Germinal center (tissue), 1 donor: ENCODE measurements at places on chromosomes 4 and X.

DNA sequence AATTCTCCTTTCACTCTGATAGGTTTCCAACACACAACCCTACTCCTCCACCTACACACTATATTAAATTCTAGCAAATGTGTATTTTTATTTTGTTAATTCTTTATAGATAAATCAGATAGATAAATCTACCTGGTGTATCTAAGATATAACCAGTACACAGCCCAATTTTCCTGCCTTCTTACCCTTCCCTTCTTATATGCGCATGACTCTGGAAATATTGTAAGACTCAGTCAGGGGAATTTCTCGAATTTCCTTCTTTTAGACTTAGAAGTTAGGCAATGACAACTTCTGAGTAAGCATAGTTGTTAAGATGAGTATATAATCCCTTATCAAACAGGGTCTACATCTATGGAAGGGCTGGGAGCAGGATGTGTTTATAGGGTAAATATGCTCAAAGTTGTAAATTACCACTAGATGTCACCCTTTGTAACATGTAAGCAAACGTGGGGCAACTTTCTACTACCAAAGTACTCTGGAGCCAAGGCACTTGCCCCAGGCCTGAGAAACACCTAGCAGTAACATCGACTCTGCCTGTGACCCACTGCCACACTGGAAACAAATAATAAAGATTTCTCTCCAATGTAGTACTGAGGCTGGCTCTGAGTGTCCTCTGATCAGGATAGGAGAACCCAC is 444.7 kb downstream of the IQCM start:
- DNase-seq = peak; percentile 2

- DNase-seq = no peak
These were observed 5.3 kb upstream of the KIAA1210 start for GRCh38 chrX:119132961-119133360.

DNA sequence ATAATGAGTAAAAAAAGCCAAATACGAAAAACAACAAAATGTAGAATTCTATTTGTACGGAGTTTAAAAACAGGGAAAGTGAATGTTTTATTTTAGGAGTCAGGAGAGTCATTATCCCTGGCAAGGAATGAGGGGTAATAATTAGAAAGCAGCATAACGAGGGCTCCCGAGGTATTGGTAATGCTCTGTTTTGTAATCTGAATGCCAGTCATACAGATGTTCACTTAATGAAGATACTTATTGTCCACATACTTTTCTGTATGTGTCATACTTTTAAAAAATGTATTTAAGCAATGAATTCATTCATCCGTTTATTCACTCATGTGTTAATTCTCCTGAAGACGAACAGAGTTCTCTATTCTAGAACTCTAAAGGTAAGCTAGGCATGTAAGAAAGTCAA is 87.8 kb upstream of the BMP2K start:
- DNase-seq = no peak

DNA sequence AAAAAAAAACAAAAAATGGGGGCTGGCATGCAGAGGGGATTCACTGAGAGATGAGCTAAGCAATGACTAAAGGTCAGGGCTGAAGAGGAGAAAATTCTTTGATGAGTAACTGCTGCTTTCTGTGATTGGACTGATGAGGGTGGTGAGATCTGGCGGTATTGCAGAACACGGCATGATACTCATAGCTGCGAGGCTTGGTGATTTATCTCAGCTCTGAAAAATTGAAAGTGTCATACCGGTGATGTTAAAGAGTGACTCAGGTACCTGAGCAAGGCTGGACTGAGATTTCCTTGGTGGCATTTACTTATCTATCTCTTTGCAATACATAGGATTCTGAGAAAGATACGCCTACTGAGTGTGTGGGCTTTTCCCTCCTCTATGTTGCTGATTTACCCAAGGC is 204.1 kb upstream of the DDX53 start:
- DNase-seq = no peak

DNA sequence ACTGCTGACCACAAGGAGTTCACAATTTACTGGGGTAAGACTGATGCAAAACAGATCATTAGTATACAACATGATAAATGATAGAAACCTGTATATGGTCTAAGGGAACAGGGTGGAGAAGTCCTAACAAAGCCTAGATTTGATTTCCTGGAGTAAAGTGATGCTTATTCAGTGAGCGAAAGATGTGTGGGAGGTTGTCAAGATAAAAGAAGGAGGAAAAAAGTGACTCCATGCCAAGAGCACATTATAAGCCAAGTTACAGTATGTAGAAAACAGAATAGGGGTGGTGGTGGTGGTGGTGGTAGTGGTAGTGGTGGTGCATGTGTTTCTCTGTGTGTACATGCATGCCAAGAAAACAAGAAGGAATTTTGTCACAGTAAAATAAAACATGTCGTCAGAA is 325.2 kb downstream of the MAPK10 start:
- no peak for DNase-seq

GRCh38 chr4:26418107-26418506 is 72.2 kb downstream of the CCKAR start:
- no peak for DNase-seq

DNA sequence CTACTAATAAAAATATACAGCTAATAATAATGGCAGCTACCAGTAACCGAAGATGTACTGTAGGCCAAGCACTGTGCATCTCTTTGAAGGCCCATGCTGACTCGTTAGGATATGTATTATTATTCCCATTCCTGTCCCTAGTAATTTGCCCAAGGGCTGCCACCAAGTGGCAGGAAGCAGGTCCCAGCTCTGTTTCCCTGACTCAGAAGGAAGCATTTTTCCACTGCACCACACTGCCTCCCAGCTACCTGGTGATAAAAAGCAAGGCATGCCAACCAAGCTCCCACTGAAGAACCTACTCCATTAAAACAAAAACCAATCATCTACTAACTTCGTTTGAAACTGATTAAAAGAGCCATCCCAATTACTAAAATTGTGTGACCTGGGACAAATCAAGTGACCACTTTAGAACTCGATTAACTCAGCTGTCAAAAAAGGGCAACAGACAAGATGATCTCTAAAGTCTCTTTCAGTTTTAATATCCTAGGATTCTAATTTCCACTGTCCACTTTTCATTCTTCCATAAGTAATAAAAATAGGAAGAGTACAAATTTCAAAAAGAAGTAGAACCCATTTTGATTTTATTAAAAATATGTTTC is 24.3 kb upstream of the PGM2 start:
- no peak for DNase-seq

DNA sequence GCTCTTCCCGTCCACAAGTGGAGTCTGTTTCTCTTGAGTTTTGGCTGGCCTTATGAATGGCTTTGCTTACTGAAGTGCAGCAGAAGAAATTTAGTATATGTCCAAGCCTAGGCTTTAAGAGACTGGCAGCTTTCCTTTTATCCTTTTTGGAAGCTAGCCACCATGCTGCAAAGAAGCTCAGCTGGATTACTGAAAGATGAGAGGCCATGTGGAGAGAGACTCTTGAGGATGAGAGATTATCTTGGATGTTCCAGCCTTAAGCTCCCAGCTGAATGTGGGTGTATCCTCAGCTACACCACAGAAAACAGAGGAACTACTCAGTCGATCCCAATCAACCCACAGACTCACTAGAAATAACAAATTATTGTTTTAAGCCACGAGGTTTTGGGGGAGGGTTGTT is 12.5 kb downstream of the CCNG2 start:
- no peak for DNase-seq

DNA sequence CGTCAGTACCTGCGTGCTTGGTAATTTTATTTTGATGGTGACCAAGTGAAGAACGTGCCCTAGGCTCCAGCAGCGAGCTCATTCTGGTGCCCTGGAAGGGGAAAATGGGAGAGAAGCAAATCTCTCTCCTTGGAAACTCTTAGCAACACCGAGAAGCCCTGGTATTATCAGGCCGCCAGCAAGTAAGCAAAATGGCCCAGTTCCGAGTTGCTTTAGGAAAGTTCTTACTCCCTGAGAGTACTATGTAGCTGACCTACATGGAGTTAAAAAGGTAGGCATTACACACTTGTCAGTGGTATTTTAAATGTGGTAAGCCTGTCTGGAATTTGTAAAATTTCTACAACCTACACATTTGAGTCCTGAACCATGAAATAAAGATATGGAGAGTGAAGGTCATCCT is 146.4 kb downstream of the CPEB2 start:
- no peak for DNase-seq

- no peak for DNase-seq
These were observed 1295.8 kb upstream of the TENM3 start for GRCh38 chr4:180947425-180947824.
